ENCODE measurements at places on chromosomes 6 and 20.
A peak's percentile ranks its signal among the peaks of the same experiment; 100 is the strongest.

DNA sequence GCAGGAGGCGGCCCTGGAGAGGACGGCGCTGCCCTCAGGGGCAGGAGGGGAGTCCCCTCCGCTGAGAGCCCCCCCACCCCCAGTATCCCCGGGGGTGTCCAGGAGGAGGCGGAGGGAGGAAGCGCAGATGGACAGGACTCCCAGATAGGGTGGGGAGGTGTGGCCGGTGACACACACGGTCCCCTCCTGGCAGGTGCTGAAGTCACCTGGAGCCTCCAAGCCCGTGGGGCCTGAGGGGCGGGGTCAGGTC lies 1.4 kb downstream of the STMN3 start:
- no peak for DNase-seq

GRCh38 chr6:104639668-104640067 lies 220.1 kb downstream of the HACE1 start:
- no peak for DNase-seq

DNA sequence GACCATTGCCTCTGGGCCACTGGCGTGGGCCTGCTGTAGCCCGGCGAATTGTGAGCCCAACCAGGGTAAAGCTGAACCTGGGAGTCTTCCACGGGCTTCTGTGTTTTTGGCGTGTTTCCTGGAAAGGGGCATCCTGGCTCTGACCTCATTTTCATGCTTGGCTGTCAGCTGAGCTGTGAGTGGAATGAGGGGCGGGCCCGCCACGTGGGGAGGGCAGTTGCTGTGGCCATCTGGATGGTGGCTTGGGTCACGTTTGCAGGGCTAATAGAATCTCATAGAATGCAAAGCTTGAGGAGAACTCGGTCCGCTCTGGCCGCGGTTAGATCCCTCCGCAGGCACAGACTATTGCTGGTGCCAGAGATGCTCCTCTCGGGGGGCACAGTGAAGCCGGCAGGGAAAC lies 263.0 kb downstream of the SMOC2 start:
- no peak for DNase-seq

DNA sequence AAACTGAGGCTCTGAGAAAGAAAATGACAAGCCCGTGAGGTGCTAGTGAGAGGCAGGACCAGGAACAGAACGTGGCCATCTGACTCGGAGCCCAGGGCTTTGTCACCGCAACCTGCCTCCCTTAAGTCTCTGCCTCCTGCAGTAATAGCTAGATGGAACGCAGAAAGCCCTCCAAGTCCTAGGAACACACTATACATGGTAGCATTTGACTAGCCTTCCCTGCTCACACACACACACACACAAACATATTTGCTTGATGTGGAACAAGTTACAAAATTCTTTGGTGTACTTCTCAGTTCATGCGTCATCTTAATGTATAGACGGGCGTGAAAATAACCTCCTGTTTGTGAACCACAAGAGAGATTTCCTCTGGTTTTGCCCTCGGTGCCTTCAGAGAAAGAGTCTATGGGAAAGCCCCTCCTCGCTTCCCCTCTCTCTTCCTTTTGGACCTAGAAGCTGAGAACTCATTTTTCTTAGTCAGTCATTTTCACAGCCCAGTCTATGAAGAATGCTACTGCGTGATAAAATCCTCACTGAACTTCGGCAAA lies 38.8 kb downstream of the C6orf52 start:
- no peak for DNase-seq

- DNase-seq: no peak
These were observed 44.2 kb downstream of the COL11A2 start for GRCh38 chr6:33147807-33148666.

DNA sequence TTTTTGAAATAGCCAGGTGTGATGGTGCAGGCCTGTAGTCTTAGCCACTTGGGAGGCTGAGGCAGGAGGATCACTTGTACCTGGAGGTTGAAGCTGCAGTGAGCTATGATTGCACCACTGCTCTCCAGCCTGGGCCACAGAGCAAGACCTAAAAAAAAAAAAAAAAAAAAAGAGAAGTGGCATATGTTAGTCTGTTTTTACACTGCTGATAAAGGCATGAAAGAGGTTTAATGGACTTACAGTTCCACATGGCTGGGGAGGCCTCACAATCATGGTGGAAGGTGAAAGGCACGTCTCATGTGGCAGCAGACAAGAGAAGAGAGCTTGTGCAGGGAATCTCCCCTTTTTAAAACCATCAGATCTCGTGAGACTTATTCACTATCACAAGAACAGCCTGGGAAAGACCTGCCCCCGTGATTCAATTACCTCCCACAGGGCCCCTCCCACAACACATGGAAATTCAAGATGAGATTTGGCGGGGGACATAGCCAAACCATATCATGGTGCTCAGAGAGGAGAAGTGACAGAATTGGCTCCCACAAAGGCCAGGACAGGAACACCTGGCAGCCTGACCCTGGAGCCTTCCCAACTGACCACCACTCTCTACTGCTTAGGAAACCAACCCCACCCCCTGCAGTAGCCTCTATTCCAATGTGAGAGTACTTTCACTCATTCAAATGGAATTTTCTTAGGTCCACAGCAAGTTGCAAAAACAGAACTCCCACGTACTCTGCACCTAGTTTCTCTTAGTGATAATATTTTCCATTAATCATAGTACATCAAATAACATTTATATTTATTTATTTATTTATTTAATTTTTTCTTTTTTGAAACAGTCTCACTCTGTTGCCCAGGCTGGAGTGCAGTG lies 29.8 kb downstream of the ARHGAP40 start:
- no peak for DNase-seq

DNA sequence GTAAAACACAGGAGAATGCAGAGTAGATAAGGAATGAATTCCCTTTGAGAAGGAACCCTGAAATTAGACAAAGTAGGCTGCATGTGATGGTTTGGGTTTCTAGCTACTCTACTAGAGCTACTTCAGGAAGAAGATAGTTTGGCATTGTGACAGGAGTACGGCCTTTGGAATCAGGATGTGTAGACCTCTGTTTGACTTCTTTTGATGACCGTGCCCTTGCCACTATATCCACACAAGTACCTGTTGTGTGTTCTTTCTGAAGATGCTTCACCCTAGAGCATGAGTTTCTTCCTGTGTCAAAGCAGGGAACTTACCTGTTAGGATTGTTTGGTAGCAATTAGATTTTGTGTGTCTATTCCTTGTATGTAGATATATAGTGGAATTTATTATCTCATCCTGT lies 41.7 kb downstream of the CD2AP start:
- no peak for DNase-seq

- no peak for DNase-seq
These were observed 96.2 kb upstream of the MPC1 start for GRCh38 chr6:166478782-166479592.

DNA sequence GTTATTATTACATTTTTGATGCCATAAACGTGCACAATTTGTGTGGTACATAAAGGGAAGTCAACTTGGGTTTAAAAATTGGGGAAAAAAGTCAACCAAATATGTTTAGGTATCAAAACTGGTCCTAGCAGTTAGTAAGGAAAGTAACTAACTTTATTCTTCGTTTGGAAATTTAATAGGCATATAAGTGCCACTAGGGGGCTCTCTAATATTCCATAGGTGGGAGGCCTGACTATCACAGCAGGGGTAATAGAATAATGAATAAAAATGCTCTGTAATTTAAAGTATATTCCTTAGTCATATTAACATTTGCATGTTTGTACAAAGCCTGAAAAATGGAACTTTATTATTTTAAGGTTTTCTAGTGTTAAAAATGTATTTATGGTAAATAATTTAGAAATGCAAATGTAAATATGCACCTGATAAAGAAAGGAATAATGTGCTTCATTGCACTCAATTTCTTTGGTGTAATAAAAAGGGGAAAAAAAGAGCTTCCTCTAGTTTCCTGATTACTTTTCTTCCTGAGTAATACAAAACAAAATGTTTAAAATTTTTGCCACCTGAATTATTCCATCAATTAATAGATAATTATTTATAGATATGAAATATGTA lies 125.7 kb upstream of the HDAC2 start:
- no peak for DNase-seq

GRCh38 chr6:51633424-51633823 lies 454.0 kb downstream of the PKHD1 start:
- no peak for DNase-seq

DNA sequence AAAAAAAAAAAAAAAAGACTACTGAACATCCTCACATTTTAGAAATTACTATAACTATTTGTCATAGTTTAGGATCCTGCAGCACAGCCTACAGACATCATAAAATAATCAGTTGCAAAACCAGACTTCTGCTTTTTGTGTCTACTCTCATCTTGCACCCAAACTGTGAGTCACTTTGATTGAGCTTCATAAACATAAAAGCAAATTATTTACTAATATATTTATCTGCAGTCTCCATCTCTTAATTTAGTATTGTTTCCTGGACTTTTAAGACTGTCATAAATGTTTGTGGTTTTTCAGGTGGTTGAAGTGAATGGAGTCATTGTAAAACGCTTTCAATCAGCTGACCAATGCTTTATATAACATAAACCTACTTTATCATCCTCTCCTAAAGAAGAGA lies 14.8 kb upstream of the CALHM6 start:
- no peak for DNase-seq

DNA sequence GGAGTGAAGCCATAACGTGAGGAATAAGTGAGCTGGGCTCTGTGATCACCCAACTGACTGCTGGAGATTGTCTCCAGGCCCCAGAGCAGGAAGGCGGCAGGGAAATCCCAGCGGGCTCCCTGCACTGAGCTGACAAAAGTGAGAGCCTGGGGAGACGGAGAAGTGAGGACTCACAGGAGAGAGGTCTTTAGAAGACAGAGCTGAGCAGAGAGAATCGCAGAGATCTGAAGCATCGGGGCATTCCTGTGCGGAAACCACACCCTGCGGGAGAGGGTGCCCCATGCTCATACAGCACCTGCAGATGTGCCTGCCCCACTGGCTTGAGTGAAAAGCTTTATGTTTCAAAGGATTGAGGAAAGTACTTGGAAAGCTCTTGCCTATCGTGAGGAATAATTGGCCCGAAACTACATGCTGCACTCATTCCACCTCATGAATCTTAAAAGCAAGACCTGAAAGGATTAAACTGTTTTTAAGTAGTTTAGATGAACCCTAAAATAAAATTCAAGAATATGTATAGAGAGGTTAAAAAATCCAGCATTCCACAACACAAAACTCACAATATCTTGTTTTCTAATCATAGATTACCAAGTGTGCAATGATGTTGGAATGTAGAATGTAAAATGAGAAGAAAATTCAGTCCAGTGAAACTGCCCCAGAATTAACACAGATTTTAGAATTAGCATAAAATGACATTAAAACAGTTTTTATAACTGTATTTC lies 17.7 kb upstream of the THBS2 start:
- no peak for DNase-seq

DNA sequence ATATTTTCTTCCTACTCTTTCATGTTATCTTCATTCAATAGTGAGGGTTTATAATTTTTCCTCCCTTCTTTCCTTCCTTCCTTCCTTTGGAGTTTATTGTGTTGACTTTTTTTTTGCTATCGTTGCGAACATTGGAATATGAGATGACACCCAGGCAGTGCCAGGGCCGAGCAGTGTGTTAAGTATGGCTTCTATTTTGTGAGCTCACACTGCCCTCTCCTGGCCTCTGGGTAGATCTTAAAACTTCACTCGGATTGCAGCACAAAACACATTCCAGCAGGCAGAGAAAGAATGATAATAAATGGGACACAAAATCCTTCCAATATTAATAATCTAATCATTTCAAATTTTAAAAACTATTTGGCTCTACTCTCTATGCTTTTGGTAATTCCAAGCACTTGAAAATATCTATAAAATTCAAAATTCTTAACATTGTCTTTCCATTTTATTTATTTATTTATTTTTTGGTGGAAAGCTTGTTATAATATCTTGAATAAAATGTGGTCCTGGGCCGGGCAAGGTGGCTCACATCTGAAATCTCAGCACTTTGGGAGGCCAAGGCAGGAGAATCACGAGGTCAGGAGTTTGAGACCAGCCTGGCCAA lies 147.4 kb upstream of the OLIG3 start:
- peak; percentile 31 for DNase-seq

DNA sequence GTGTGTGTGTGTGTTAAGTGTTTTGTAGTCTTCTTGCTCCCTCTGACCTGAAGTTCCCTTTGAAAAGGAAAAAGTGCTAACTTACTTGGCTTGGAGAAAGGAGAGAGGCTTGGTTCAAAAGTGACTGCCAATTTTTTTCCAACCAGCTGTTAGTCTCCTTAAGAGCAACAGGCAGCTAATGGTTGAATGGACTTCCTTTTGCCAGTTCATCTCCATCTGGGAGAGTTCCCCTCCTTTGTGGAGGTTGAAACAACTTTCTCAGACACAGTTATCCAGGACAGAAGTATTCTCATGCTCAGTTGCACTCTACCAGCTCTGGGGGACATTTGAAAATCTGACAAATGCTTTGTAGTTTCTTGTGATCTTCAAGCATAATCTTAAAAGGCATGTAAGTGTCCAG lies 4.5 kb downstream of the RIPOR2 start:
- no peak for DNase-seq

GRCh38 chr6:49462071-49462470 lies 982 bp downstream of the MMUT start:
- DNase-seq: no peak

- no peak for DNase-seq
These were observed 508 bp downstream of the NOP56 start for GRCh38 chr20:2652724-2653555.

DNA sequence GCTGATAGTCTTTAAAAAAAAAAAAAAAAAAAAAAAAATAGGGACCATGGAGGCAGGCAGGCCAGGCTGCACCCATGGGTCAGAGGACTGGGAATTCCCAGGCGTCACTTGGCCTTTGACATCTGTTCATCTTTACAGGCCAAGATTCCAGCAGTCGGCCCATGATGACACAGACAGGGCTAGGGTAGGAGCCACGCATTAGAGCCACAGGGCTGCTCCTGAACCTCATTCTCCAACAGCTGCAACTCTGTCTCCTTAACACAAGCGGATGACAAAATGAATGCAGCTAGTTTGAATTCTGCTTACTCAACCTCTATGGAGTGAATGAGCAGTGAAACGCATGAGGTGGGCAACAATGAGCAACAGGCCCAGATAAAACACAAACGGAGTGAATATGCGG lies 126.4 kb downstream of the LY86 start:
- no peak for DNase-seq

DNA sequence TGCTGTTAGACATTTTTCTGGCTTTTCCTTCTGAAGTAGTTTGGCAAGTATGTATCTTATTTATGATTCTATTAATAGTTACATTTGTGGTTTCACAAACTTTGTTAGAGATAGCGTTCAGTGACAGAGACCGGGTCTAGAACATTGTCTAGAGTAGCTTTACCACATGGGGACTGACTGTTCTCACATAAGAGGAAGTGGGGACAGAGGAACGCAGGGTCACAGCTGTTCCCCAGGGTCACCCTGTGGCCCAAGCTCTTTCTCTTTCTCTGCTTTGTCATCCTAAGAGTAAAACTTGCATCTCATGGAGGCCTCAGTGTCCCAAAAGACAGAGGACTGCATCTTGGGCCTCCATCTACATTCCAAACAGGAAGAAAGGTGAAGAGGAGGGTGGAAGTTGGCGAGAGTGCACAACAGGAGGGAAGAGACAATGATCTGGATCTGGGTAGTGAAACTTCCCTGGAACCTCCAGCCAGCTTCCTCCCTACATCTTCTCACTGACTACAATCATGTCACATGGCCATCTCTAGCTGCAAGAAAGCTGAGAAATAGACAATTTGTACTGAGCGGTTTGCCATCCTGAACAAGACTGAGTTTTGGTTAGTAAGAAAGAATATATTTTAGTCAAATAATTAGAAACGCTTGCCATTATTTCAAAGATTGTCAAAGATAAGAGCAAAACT lies 645.8 kb upstream of the ARID1B start:
- no peak for DNase-seq
